ENCODE measurements at places on chromosomes 7 and 10.

DNA sequence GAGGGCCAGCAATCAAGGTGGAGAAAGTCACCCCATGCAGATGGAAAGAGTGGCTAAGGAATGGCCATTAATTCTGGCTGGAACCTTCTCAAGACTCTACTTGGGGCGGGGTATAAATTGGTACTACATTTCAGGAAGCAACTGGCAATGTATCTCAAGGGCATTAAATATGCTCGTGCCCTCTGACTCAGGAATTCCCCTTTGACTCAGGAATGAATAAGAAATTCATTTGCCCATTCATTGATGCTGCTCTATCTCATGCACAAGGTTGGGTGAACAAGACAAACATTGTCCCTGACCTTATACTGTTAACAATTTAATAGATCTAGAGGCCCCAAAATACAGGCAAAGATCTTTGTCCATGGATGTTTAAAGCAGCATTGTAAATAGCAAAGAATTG is 188.1 kb downstream of the MYOF start:
- no peak for DNase-seq

DNA sequence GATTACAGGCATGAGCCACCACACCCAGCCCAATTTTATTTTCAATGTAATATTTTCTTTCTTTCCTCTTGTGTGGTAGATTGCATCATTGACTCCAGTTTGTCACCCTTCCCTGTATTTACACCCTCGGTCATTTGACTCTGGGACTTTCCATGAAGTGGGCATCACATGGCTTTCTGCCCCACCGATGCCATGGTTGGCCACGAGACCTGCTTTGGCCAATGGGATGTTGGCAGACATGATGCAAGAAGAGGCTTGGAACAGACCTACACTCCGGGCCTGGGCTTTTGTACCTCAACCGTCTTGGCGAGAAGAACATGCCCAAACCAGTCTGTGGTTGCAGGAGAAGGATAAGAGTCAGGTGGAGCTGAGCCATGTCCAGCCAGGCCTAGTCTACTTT is 38.8 kb upstream of the CACUL1 start:
- DNase-seq, result no peak

- DNase-seq, result no peak
These were observed 116.4 kb downstream of the SORBS1 start for GRCh38 chr10:95444792-95445191.

DNA sequence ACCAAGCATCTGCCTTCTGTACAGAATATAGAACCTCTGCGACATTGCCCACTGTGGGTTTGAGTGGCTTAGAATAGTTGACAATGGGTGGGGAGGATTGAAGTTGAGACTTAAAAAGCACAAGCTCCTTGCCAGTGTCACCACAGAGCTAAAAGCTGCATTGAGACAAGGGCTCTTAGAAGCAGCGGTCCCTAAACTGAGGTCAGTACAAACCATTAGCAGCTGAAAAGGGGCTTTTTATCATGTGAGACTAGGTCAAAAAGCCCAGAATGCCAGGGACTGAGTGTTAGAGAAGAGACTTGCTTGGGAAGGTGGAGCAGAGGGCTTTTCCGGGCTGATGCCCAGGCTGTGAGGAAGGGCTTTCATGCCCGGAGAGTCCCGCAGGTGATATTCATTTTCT is 91.3 kb downstream of the POU6F2 start:
- no peak for DNase-seq

DNA sequence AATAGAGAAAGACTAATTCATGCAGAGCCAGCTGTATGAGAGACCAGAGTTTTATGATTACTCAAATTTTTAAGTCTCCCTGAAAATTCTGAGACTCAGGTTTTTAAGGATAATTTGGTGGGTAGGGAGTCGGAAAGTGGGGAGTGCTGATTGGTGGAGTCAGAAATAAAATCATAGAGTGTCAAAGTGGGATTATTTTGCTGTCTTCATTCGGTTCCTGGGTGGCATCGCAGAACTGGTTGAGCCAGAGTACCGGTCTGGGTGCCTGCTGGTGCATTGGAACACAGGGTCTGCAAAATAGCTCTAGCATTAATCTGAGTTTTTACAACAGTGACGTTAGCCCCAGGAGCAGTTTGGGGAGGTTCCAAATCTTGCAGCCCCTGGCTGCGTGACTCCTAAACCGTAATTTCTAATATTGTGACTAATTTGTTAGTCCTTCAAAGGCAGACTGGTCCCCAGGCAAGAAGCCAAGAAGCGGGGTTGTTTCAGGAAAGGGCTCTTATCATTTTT is 32.4 kb downstream of the GPRIN2 start:
- DNase-seq, result no peak

DNA sequence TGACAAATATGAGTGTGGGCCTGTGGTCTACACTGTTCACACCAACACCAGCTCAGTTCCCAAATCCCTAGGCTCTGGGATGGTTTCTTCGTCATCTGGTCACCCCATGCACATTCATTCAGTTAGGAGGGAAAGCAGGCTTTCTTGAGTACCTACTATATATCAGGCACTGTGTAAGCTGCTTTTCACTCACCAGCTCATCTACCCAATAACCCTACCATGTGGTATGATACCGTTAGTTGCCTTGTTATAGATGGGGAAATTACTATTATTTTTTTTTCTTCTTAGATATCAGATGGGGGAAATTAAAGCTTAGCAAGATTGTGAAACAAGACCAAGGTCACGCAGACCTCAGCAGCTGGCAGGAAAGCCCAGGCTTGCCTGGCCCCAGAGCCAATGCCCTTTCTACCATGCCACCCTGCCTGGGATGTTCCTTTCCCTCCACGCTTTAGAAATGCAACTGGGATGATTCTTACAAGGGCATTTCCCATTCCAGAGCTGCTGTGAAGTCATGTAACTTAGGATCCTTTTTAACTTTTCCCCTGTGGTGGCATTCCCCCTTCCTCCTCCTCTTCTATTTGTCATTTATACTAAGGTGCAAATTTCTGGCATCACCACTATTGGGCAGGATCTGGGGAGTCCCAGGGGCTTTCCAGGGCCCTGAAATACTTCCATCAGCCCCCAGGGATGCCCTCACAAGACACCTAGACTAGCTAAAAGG is 93.1 kb upstream of the EFCAB10 start:
- DNase-seq, result peak; percentile 38

DNA sequence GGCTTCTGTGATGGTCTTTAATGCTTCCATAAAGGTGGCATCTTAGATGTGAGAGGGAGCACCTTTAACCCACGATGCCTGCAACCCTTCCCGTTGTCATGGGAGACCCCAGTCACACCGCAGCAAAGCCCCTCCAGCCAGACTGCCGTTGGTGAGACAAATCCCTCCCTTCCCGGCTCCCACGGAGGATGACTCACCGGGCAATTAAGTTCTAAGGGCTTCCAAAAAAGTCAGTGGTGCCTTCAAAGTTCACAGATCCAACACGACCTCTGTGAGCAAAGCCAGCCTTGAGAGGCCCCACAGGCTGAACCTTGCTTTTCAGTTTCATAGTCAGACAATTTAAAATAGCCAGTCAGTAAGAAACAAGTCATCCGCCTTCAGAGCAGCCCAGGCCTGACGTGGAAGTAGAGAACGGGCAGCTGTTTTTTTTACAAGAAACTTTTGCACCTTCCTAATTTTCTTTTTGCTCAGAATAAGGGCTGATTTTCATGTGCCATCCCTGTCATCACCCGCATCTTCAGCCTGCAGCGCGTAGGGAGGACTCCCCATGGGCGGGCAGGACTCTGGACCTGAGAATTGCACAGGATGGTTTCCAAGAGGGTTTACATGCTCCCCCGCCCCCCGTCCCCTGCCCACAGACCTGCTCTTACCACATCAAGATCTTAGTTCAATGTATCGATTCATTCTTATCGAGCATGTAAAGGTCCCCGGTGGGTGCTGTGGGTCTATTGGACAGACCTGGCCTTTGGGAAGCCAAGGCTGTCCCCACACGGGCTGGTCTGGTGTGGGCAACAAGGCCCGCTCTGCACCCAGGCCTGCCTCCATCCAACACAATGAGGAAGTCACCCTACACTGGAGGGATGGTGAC is 333.9 kb downstream of the DNAJB6 start:
- DNase-seq, result no peak

GRCh38 chr10:84087202-84087601 is 52.1 kb upstream of the GHITM start:
- no peak for DNase-seq

DNA sequence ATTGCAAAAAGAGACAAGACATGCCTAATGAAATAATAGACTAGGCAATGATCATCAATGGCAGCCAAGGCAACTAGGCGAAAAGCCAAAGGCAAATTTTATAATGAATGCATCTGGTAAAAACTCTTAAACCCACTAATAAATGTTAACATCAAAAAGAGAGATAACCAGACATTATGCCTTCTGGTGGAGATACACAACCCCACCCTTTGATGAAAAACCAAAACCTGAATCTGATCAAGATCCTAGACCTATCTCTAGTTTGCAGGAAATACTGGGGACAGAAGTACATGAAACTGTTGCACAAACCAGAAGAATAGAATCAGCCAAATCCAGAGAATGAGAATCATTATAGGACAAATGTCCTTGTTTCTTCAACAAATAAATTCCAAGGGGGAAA is 22.0 kb upstream of the GSAP start:
- no peak for DNase-seq

All from NCI-H1092 treated with DMSO at 0.1 percent for 48 hours (cell line).